ENCODE measurements at places on chromosomes 3 and 15. TPM values are rescaled to one million over a fixed set of nuclear protein-coding genes. Genes with fewer than 3 reads are reported as not detected.

The CHL1 gene
- 47.3 TPM for total RNA-seq

The KCNMB3 gene
- 6.6 TPM for total RNA-seq

The LMAN1L gene
- 0.85 TPM for total RNA-seq

The CD200 gene
- 23.0 TPM for total RNA-seq

The GPR149 gene
- total RNA-seq: not detected

The EXOSC7 gene
- 33.4 TPM for total RNA-seq

The RLBP1 gene
- not detected for total RNA-seq

The SEMA3B gene
- 63.4 TPM for total RNA-seq

The LRTM1 gene
- 13.4 TPM for total RNA-seq

The ATP10A gene
- total RNA-seq: 7.8 TPM

The UNC13C gene
- 9.9 TPM for total RNA-seq

The ITIH4 gene
- total RNA-seq: 3.3 TPM

The REC114 gene
- total RNA-seq: not detected

The GRK7 gene
- total RNA-seq: 0.16 TPM

The FHIT gene
- total RNA-seq: 7.4 TPM

The ACTRT3 gene
- total RNA-seq: 3.3 TPM

The SLC24A5 gene
- 0.26 TPM for total RNA-seq
